ENCODE measurements at places on chromosomes 11 and 22.

DNA sequence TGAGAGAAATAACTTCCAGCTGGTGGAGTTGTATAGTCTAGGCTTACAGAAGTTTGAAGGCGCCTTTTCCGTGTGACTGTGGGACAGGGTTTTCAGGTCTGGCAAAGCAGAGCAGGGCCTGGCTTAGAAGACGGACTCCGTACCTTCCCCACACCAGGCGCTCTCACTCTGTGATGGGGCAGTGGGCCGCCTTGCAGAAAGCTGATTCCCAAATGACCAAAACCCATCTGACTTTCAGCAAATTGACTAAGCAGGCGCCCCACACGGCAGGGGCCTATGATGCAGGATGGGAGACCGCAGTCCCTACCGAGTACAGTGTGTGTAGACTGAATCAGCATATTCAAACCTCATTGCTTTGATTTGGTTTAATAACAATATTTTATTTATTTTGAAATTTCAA is 85.8 kb upstream of the TMEM45B start:
- no peaks in the 10 kb centered on the region for H3K27me3 ChIP-seq
- DNase-seq, result no peak
- no peak overlapping the region for H3K4me3 ChIP-seq
- no peaks in the 10 kb centered on the region for H3K36me3 ChIP-seq
- H3K27ac ChIP-seq, result no peak overlapping the region

DNA sequence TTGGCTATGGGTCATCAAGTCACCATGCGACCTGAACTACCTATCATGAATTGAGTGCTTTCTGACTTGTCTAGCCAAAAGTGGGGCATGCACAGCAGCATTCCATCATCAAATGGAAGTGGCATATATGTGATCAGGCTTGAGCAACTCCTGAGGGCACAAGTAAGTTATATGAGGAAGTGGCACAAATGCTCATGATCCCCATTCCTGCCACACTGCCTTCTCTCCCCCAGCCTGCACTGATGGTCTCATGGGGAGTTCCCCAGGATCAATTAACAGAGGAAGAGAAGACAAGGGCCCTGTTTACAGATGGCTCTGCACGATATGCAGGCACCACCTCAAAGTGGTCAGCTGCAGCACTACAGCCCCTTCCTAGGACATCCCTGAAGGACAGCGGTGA is 21.8 kb downstream of the MS4A4E start:
- H3K4me3 ChIP-seq, result no peak overlapping the region
- H3K27ac ChIP-seq, result no peak overlapping the region
- no peak for DNase-seq
- H3K4me1 ChIP-seq, result no peaks in the 10 kb centered on the region
- H3K36me3 ChIP-seq, result no peaks in the 10 kb centered on the region
- H3K27me3 ChIP-seq, result no peaks in the 10 kb centered on the region

DNA sequence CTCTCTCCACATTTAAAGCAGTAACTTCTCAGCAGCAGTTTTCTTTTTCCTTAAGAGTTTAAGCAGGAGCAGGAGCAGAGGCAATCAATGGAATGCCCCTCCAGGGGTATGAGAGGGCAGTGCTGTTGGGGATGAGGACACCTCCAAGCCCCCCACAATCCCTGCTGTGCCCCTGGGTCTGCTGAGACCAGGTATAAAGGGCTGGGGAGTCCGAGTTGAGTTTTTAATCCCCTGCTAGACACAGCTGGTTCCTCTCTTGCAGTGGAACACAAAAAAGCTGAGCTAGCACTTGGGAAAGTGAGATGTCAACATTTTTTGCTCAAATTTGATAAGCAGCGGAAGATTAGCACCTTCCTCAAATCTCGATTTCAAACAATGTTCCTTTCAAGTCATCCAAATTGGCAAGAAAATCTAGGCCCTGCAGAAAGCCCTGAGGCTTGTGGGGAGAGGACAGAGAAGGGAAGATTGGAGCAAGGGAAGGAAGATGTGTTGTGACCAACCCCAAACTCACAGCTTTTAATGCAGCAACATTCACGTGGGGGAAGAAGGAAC is 581.9 kb downstream of the SOX6 start:
- DNase-seq, result no peak
- no peak overlapping the region for H3K27ac ChIP-seq
- peaks cover 4% of the 10 kb centered on the region for H3K4me1 ChIP-seq
- no peaks in the 10 kb centered on the region for H3K27me3 ChIP-seq
- no peak overlapping the region for H3K4me3 ChIP-seq

DNA sequence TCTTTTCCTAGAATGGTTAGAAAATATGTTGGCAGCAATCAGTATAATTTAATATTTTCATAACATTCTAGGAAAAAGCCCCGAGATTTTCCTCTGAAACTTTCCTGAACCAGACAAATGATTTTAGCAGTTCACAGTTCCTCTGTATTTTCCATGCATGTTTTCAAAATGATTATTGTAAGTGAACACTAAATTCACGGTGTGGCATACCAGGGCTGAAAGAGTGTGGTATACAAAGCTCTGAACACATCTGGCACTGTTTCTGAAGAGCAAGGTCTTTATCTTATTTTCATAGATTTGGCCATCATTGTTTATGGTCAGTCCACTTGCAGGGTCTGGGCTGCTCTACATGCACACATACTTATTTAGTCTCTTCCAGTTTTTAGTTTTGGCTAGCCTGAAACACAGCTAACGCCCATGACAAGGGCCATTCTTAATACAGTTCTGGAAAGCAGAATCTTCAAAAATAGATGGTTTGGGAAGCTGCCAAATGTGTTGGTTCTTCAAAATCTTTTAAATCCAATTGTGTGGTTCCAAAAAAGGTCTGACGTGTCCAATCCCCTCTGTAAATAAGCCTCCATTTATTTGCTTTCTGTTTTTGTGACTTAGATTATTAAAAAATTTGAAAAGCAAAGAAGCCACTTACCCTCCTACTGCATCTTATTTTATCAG is 7.9 kb upstream of the GAB2 start:
- H3K27ac ChIP-seq, result peak overlapping the region; percentile 10
- no peak overlapping the region for H3K4me3 ChIP-seq
- peaks cover 5% of the 10 kb centered on the region for H3K4me1 ChIP-seq
- H3K36me3 ChIP-seq, result no peaks in the 10 kb centered on the region
- no peaks in the 10 kb centered on the region for H3K27me3 ChIP-seq
- no peak for DNase-seq

GRCh38 chr11:14386895-14387480 is 28.0 kb upstream of the RRAS2 start:
- no peaks in the 10 kb centered on the region for H3K4me1 ChIP-seq
- DNase-seq, result no peak
- H3K36me3 ChIP-seq, result no peaks in the 10 kb centered on the region

DNA sequence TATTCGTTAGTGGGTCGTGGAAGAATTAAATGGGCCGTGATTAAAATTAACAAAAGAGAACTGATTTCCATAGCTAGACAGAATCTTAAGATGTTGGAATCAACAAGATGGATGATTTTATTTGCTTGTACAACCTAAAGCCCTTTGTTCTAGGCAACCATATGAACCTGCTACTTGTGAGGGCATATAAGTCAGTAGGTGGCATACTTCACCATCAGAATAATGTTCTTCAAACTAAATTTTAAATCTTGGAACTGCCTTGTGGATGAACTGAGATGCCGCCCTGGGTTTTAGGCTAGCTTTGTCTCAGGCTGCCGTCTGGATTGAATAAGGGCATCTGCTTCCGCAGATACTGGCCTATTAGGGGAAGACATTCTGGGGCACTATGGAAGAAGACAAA is 40.9 kb downstream of the CSRP3 start:
- no peaks in the 10 kb centered on the region for H3K27me3 ChIP-seq
- no peak for DNase-seq
- H3K27ac ChIP-seq, result no peak overlapping the region
- no peaks in the 10 kb centered on the region for H3K4me1 ChIP-seq
- no peak overlapping the region for H3K4me3 ChIP-seq

DNA sequence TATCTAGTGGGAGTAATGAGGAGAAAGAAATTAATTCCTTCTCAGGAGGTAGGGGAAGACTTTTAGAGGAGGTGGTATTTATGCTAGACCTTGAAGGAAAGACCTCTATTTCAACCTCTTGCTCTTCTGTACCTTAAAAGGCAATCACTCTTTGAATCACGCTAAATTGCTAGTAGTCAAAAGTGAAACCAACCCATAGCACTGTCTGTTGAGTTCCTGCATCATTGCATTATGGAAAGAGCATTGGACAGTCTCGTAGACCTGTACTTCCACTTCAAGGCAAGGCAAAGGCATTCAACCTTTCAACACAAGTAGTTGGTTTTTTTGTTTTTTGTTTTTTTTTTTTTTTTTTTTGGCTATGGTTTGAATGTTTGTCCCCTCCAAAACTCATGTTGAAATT is 770.4 kb downstream of the ETS1 start:
- DNase-seq, result no peak
- H3K27me3 ChIP-seq, result no peaks in the 10 kb centered on the region
- H3K4me1 ChIP-seq, result no peaks in the 10 kb centered on the region
- no peak overlapping the region for H3K4me3 ChIP-seq
- H3K36me3 ChIP-seq, result no peaks in the 10 kb centered on the region
- no peak overlapping the region for H3K27ac ChIP-seq

- H3K4me1 ChIP-seq, result peaks cover 12% of the 10 kb centered on the region
- H3K4me3 ChIP-seq, result no peak within 1 kb of the TSS
Observed at GRCh38 chr11:44309478-44310205, at the start of gene ALX4. TSS of gene ALX4 (minus strand) at chr11:44310139. CDS start at chr11:44310062, 77 bp downstream.

- H3K27me3 ChIP-seq, result no peaks in the 10 kb centered on the region
- H3K4me3 ChIP-seq, result no peak overlapping the region
- no peaks in the 10 kb centered on the region for H3K36me3 ChIP-seq
- no peaks in the 10 kb centered on the region for H3K4me1 ChIP-seq
Observed at GRCh38 chr22:48192920-48193319, 1430.5 kb downstream of the TBC1D22A start.

DNA sequence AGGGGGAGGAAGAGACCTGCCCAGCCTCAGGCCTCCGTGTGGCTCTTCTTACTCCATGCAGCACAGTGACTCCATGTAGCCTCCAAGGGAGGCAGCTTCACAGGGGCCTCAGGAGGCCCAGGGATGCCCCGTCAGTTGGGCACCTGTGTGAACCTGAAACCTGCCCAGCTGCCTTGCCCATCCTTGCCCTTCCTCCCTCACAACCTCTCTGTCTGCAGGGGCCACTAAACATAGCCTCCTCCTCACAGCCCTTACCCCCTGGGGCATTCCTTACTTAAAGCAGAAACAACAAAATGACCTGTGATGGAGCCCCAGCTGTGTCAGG is 7.1 kb downstream of the LRRC32 start:
- no peak for DNase-seq
- no peak overlapping the region for H3K4me3 ChIP-seq
- H3K27me3 ChIP-seq, result no peaks in the 10 kb centered on the region

DNA sequence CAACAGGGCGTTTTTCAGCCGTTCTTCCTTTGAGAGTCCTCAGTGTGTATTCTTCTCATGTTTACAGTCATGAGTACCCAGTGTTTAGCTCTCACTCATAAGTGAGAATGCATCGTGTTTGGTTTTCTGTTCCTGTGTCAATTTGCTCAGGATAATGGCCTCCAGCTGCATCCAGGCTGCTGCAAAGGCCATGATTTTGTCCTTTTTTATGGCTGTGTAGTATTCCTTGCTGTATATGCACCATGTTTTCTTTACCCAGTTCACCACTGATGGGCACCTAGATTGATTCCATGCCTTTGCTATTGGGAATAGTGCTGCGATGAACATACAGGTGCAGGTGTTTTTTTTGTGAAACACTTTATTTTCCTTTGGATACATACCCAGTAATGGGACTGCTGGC is 23.5 kb downstream of the B3GAT1 start:
- no peak overlapping the region for H3K27ac ChIP-seq
- H3K27me3 ChIP-seq, result no peaks in the 10 kb centered on the region
- no peak for DNase-seq
- no peaks in the 10 kb centered on the region for H3K36me3 ChIP-seq

DNA sequence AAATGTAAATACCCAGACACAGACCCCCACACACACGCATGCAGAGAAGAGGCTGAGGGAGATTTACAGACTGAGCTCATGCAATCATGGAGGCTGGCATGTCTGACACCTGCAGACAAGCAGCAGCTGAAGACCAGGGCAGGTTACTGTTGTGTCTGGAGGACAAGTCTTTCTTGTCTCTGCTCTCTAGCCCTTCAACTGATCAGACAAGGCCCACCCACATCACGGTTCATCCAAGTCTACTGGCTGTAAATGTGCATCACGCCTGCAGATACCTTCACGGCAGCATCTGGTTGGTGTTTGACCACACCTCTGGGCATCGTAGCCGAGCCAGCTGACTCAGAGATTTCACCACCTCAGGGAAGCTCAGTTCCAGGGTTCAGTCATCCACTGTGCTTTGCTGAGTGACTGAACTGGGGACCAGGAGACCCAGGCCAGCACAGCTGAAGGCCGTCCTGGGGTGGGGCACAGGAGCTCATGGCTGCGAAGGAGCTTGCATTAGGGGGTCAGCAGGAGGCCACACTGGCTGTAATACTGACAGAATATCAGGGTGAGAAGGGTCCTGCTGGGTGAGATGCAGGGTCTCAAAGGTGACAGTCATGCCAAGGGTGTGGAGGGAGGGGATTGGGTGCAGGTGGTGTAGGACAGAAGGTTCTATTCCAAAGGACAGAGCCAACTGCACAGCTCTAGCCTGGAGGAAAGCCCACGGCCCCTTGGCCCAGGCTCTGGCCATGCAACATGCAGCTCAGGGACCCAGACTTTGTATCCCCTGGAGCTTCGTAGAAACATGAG is 304.9 kb downstream of the BRD1 start:
- no peaks in the 10 kb centered on the region for H3K36me3 ChIP-seq
- H3K4me3 ChIP-seq, result no peak overlapping the region
- H3K27ac ChIP-seq, result no peak overlapping the region
- no peak for DNase-seq
- H3K4me1 ChIP-seq, result no peaks in the 10 kb centered on the region
- no peaks in the 10 kb centered on the region for H3K27me3 ChIP-seq

GRCh38 chr11:77060234-77060633 is 6.5 kb upstream of the CAPN5 start:
- H3K4me3 ChIP-seq, result no peak overlapping the region
- no peaks in the 10 kb centered on the region for H3K27me3 ChIP-seq
- H3K27ac ChIP-seq, result no peak overlapping the region
- H3K36me3 ChIP-seq, result no peaks in the 10 kb centered on the region
- peaks cover 18% of the 10 kb centered on the region for H3K4me1 ChIP-seq
- DNase-seq, result no peak

DNA sequence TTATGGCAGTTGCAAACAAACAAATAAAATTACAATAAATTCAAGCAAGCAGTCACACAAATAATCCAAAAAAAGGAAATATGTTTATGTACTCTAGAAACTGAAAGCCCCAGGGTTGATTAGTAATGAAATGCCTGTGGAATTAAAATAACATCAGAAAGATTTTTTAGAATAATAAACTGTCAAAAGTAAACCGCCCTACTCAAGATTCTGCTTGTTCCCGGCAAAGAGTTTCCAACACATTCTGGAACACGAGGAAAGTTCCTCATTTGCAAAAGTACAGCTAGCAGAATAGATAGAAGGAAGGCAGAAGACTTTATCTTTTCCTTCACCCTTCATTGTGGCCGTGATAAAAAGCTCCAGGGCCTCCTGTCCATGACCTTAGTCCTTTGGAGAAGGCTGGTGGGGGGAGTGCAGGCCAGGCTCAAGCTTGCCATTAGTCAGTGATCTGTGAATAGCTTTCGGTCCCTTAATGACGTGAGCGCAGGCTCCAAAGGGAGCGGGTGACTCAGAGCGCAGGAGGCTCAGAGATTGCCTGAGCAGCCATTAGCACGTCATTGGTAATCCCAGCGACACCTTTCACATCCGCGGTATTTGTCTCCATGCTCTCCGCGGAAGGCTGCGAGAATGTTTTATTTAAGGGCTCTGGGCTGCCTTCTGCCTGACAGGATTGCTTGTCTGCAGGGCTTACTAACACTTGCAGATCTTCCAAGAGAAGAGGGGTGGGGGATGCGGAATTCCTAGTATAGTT is 458.3 kb downstream of the METTL15 start:
- no peaks in the 10 kb centered on the region for H3K27me3 ChIP-seq
- peak; percentile 18 for DNase-seq
- no peaks in the 10 kb centered on the region for H3K36me3 ChIP-seq
